Activated effector memory CD4-positive, alpha-beta T cell treated with Interleukin-2 at 50 U/mL for 16 hours (primary cell): ENCODE measurements at places on chromosomes 2 and 18.

- no peak for DNase-seq
Observed at GRCh38 chr18:6836331-6836730, 106.8 kb downstream of the ARHGAP28 start.

DNA sequence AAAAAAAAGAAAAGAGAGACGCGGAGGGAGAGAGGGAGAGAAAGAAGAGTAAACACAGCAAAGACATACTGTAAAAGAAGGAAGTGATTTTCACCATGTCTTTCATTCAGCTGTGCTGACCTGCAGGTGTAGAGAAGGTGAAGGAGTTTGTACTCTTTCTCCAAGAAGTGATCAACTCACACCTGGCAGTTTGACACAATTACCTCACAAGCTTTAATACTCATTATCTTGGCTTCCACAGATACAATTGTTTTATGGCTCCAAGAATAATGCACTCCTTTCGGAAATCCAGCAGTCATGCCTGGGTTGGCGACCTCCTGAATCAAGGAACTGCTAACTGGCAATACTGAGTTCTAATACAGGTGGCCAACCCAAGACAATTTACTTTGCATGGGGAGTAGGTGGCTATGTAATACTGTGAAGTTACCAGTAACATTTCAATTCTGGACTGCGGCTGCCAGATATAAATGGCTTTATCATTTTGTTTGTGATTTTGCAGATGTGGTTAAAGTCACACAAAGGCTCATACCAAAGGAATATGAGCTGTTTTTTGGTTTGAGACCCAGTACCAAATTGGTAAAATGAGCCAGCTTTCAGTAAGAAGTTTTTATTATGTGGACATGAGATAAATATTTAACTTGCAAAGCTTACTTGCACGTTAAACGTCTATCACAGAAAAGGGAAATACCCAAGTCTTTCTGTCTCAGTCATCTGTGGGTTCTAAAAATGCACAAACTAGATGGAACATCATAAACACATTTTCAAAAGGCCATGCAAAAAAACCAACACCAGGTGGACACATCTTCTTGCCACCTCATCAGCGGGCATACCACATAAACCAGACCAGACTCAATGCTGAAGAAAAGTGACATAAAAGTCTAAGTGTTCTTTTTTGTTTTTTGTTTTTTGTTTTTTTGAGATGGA is 69.3 kb downstream of the NCKAP5 start:
- DNase-seq, result no peak

DNA sequence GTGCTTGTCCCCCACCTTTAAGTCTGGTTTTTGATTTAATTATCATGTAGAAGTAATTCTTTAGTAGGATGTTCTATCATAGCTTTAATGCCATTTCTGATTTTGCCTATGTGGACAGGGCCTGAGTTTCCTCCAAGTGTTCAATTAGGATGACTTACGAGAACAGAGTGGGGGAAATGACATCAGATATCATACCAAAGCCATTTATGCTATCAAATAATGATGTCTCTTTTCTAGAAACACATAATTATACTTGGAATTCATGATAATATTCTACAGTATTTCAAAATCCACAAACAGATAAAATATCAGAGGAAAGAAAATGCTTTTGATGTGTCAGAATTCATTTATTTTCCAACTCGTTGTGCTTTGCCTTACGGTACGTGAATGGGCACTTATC is 165.9 kb upstream of the SPRED2 start:
- DNase-seq, result no peak

GRCh38 chr2:108589781-108590180 is 55.5 kb downstream of the LIMS1 start:
- DNase-seq, result no peak

DNA sequence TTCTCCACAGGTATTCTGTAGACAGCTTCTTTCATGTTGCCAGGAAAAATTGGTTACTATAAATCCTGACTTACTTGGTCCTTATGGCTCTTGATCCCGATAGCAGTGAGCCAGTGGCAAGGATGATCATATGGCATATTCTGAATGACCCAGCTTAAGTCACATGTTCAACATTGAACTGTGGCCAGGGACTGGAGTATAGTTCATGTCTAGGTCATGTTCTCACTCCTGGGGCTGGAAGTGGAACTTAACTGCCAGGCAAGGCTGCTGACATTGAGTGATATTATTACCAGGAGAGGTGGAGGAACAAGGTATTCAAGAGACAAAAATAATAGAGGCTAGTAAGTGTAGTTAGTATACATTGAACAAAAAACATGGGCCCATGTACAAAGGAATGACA is 26.2 kb downstream of the R3HDM1 start:
- DNase-seq, result no peak
